A549 treated with CpdA at 1 μM for 4 hours (cell line): ENCODE measurements at places on chromosomes 16 and 17. TPM values are rescaled to one million over a fixed set of nuclear protein-coding genes. Genes with fewer than 3 reads are reported as not detected.

ACADVL gene
- 353 to 465 TPM (median 434 TPM) in 5 replicates for total RNA-seq

KCNH6 gene
- not detected in 5 replicates for total RNA-seq

WFDC1 gene
- not detected in 5 replicates for total RNA-seq

EXOC3L1 gene
- total RNA-seq = 0.07 to 0.48 TPM in 2 of 5 replicates, not detected in the others

ASPHD1 gene
- total RNA-seq = 20.9 to 30.7 TPM (median 28.3 TPM) in 5 replicates

KRT28 gene
- not detected in 5 replicates for total RNA-seq

CDR2L gene
- 33.1 to 46.8 TPM (median 45.6 TPM) in 5 replicates for total RNA-seq

IL17C gene
- total RNA-seq = not detected in 5 replicates

HCRT gene
- 0.10 TPM in 1 of 5 replicates, not detected in the others for total RNA-seq

MT1M gene
- total RNA-seq = not detected in 5 replicates

THUMPD1 gene
- 20.8 to 29.6 TPM (median 23.3 TPM) in 5 replicates for total RNA-seq

SMTNL2 gene
- 0.12 to 0.99 TPM (median 0.31 TPM) in 5 replicates for total RNA-seq

DCXR gene
- total RNA-seq = 63.3 to 105 TPM (median 96.2 TPM) in 5 replicates

RAB37 gene
- total RNA-seq = 1.0 to 1.6 TPM (median 1.1 TPM) in 5 replicates

CD68 gene
- total RNA-seq = 34.0 to 42.9 TPM (median 36.5 TPM) in 5 replicates

MT1H gene
- total RNA-seq = not detected in 5 replicates

CETP gene
- total RNA-seq = not detected in 5 replicates

AXIN2 gene
- total RNA-seq = 0.81 to 1.2 TPM (median 1.0 TPM) in 5 replicates

HSD3B7 gene
- total RNA-seq = 12.5 to 17.3 TPM (median 14.7 TPM) in 5 replicates

ITGB4 gene
- total RNA-seq = 38.3 to 62.6 TPM (median 49.8 TPM) in 5 replicates

COPZ2 gene
- total RNA-seq = 14.9 to 18.9 TPM (median 17.5 TPM) in 5 replicates
